ENCODE measurements at places on chromosomes 5 and 9.

DNA sequence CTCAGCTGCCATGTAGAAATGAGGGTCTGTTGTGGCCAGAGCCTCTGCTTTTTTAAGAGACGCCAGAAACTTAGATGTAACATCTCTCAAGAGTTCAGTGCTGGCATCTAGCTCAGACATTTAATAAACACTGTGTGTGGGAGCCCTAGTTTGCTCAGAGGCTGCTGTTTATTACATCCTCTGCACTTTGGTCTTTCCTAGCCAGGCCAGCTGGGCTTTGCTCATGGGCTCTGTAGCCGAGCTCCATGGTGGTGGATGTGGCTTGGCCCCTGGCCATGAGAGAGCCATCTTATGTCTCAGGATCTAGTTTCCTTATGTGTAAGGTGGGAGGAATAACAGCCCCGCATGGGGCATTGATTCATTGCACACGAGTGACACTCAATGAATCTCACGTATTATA, 30.0 kb downstream of the ARHGEF37 start:
- DNase-seq: no peak

DNA sequence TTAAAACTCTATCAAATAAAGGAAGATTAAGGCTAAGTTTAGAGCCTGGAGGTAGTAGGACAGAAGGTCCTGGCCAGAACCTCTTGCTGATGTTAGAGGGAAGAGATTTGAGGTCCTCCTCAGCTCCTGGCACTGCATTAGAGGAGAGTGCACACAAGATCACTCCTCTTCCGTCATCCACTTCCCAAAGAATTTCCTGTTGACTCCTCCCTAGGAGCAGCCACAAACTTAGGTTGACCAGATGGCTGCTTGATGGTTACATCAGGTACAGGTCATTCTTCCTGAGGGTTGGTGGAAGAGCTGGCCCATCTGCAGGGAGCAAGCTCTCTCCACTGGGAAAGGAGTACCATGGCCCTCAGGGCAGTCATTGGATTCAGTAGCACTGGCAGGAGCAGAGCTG, 93.9 kb upstream of the IL33 start:
- DNase-seq: no peak

- no peak for DNase-seq
Measured at GRCh38 chr5:135980620-135981019, 25.8 kb upstream of the LECT2 start.

DNA sequence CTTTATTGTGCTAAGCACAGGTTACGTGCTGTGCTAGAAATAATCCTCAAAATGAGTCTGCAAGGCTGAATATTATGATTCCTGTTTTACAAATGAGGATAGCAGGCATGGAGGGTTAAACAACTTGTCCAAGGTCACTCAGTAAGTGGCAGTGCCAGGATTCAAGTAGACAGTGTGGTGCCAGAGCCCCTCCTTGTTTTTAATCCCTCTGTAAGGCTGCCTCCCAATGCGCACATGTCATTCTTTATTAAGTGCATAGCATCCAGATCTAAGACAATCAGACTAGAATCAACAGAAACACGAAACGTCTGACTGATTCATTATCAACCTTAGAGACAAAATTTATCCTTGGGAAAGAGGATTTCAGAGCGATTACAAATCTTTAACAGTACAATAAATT, 199.6 kb downstream of the SMARCA2 start:
- DNase-seq: no peak

- no peak for DNase-seq
Measured at GRCh38 chr5:156582193-156582598, 255.2 kb downstream of the SGCD start.

DNA sequence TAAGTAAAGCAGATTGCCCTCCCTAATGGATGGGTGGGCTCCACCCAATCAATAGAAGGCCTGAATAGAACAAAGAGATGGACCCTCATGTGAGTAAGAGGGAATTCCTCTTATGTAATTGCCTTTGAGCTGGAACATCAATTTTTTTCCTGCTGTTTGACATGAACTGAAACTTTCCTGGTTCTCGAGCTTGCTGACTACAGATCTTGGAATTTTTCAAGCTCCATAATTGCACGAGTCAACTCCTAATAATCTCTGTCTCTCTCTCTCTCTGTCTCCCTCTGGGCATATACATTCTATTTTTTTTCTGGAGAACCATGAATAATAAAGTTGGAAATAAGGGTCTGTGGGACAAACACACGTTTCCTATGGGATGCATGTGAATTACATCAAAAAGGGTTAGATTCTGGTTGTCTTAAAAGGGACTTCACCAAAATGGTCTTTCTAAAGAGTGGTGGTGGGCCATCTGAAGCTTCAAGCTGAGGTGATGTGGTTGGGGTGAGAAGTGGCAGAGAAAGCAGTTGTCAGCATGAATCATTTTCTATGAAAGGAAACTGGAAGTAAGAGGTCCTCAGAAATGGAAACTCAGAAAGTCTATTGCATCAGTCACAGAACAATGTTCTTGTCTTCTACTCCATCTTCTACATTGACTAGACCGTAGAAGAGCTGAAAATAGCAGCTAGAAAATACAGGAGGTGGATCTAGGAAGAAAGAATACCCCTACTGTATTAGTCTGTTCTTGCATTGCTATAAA, 47.0 kb upstream of the HOMER1 start:
- no peak for DNase-seq

DNA sequence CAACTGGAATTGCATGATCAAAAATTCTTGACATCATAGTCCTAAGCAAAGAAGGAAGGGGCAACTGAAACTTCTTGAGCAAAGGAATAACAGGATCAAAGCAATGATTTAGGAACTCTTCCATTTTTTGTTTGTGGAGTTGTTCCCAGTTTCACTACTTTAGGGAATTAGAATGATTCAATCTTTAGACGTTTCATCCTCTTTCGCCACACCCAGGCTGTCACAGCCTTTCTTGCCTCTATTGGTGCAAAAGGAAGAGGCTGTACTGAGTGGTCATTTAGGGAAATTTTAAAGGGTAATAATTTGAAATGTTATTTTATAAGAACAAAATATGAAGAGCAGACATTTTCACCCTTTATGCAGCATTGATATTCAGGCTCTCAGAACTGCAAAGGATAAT, 1026.0 kb upstream of the ARRDC3 start:
- DNase-seq: no peak

- no peak for DNase-seq
Measured at GRCh38 chr9:81585191-81585763, 104.1 kb downstream of the TLE1 start.

DNA sequence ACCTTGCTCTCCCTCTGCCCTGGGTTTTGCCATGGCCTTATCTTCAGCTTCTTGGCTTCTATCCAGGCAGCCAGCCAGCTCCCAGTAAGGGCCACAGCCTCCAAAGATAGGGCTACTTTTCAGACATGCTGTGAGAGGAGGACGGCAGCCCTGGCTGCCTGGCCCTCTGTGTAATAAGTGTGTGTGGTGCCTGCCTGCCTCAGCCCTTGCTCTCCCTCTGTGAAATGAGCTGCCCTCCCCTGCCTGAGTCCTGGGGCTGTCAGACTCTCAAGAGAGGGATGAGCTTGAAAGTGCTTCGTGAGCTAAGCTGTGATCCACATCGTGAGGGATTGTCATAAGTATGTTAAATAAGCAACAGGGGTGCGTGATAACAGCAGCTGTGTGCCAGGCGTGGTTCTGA, 8.1 kb downstream of the NDST1 start:
- DNase-seq: no peak

DNA sequence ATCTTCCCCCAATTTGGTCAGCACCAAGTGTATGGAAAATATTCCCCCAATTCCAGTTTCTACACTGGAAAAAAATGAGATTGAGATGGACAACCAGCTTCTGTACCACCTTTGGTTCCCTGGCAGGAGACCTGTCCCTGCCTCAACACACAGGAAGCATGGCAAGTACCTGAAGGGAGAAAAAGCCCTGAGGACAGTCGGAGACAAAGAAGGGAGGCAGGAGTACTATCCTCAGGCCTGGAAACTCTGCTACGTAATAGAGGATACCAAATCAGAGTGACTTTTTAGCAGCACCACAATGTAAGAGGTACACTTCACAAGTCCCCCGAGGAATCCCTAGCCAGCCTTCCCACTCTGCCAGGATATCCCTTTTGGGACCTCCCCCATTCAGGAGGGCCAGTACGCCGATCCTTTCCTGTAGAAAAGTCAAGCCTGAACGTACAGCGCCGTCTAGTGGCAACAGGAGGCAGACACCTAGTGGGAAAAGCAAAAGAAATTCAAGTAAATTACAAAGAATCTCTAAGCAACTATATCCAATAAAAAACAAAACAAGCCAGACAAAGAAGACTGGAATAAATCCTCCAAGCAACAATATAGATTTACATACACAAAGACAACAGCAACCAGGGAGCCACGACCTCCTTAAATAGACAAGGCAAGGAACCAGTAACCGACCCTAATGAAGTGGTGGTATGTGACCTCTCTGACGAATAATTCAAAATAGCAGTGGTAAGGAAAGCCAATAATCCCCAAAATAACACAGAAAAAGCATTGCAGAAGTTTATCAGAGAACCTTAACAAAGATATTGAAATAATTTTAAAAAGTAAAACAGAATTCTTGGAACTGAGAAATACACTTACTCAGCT, 63.3 kb upstream of the SLCO6A1 start:
- no peak for DNase-seq

- DNase-seq: no peak
Measured at GRCh38 chr5:132680780-132681475, 7.1 kb downstream of the IL4 start.

- no peak for DNase-seq
Measured at GRCh38 chr5:51685419-51685818, 302.2 kb downstream of the ISL1 start.

DNA sequence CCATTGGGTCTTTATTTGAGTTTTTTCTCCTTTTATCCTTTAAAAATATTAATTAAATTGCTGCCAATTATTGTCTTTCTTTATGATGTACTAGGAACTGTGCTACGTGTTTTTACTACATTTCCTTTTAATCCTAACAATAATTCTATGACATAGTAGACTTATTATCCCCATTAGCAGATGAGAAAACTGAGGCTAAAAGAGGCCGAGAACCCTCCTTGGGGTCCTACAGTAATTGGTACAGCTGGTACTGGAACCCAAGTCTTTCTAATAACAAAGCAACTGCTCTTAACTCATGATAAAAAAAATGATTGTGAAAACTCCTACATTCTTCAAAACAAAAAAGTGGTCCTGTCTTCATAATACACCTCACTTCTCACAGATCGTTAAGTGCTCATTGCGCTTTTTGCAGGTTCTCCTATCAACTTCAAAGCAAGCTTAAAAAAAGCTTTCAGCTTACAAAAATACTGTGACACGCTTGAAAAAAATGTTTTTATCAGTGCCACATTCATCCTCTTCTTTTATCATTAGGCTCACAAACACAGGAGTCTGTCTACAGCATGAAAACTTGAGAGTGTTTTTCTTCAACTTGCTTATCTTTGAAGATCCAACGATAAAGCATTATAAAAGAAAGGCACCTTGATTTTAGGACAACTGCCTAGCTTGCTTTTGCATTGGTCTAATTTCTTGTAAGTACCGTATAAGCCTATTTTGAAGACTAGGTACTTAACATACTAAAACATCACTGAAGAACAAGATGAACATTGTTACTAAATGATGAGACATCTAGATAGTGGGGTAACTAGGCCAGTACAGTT, 32.4 kb downstream of the FYB1 start:
- no peak for DNase-seq

GRCh38 chr9:27528886-27529315, 713 bp downstream of the MOB3B start:
- no peak for DNase-seq

GRCh38 chr5:72177538-72177937, 70.3 kb downstream of the MAP1B start:
- no peak for DNase-seq

- DNase-seq: no peak
Measured at GRCh38 chr9:131754846-131755245, 15.0 kb upstream of the RAPGEF1 start.

- DNase-seq: no peak
Measured at GRCh38 chr9:35102465-35102768, 514 bp downstream of the STOML2 start.

DNA sequence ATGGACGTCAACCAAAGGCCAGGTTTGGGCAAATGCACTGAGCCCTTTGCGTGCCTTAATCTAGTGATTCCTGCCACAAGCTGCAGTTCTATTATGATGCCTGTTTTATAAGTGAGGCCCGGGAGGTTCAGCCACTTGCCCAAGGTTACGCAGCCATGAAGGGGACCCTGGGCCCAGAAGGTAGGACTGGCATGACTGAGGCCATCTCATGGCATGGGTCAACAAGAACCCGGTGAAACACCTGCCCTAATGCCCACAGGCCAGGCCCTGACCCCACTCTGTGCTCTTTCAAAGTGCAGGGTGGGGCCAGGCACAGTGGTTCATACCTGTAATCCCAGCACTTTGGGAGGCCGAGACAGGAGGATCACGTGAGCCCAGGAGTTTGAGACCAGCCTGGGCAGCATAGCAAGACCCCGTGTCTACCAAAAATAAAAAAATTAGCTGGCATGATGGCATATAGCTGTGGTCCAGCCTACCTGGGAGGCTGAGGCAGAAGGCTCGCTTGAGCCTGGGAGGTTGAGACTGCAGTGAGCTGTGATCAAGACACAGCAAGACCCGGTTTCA, 8.6 kb downstream of the NINJ1 start:
- no peak for DNase-seq

DNA sequence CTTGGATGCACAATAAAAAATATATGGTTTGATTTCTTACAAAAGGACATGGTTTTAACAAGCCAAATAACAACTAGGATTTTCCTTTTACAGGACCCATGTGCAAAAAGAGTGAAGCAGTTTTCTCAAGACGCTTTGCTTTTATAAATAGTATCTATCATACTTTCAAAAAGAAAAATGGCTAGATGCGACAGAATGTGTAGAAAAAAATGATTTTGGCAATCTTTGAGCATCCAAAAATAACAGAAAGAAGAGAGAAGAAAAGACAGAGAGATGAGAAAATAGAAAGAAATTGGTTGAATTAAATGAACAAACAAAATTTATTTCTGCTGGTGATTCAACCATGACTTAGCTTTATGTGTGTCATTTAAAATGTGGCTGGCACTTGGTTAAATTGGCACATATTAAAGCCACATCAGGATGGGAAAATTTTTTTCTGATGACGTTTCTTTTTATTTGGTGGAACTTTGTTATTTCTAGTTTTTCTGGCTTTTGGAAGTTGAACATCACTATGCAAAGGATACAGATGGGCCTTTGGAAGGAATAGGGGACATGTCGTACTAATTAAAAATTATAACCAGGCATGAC, 35.6 kb upstream of the NREP start:
- DNase-seq: no peak

GRCh38 chr5:102211165-102211564, 84.9 kb downstream of the SLCO4C1 start:
- DNase-seq: no peak

GRCh38 chr5:40307920-40308319, 371.8 kb upstream of the PTGER4 start:
- DNase-seq: no peak

- no peak for DNase-seq
Measured at GRCh38 chr5:89604342-89604741, 721.4 kb upstream of the MEF2C start.

GRCh38 chr9:5008202-5008601, 23.1 kb downstream of the JAK2 start:
- no peak for DNase-seq

GRCh38 chr9:31388660-31389059, 995.8 kb upstream of the ACO1 start:
- DNase-seq: no peak

- no peak for DNase-seq
Measured at GRCh38 chr5:143396353-143396940, 7.0 kb downstream of the NR3C1 start.
